Sciatic nerve (tissue), 2 donors: ENCODE measurements at places on chromosomes 11 and 22. TPM values are rescaled to one million over a fixed set of nuclear protein-coding genes. Genes with fewer than 3 reads are reported as not detected.

Gene UBQLN3
- total RNA-seq = 1.1 TPM

- no peak for DNase-seq
These were observed 37.1 kb downstream of the PKNOX2 start for GRCh38 chr11:125201525-125202141.

- DNase-seq = no peak
These were observed 40.4 kb upstream of the GRIK4 start for GRCh38 chr11:120471131-120471530.

DNA sequence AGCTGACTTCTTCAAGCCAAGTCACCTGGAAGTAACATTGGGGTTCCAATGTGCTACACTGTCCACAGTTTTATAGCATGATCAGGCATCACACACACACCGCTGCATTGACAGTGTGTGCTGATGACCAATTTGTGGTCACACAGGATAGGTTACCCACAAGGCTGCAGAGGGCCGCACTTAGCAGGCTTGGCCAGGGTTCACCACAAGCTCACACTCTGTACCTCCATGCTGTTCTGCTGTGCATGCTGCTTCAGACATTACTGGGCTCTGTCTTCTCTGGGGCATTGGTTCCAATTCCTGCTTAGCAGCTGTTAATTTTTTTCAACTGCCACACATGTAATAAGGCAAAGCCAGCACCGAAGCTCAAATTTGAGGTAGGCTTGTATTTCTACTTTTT lies 11.0 kb upstream of the NRIP3 start:
- DNase-seq = no peak

DNA sequence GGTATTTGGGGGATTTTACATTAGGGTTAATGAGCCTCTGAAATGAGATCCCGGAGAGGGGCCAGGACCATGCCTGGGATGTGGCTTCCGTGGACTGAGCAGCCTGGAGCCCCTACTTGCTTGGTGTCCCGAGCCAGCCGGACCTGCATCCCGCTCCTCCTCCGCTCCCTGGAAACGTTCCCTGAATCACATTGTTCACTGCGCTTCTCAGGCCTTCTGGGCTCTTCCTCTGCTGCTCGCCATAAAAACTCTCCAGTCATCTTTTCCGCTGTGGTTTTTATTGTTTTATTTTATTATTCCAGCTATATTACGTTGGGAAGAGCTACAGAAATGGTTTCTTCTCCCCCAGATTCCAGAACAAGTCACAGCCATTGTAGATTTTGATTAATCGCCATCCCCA lies 13.3 kb upstream of the KCNQ1OT1 start:
- no peak for DNase-seq

Gene NAV2
- total RNA-seq = 33.2 TPM

Gene KIAA0930
- 119 TPM for total RNA-seq

DNA sequence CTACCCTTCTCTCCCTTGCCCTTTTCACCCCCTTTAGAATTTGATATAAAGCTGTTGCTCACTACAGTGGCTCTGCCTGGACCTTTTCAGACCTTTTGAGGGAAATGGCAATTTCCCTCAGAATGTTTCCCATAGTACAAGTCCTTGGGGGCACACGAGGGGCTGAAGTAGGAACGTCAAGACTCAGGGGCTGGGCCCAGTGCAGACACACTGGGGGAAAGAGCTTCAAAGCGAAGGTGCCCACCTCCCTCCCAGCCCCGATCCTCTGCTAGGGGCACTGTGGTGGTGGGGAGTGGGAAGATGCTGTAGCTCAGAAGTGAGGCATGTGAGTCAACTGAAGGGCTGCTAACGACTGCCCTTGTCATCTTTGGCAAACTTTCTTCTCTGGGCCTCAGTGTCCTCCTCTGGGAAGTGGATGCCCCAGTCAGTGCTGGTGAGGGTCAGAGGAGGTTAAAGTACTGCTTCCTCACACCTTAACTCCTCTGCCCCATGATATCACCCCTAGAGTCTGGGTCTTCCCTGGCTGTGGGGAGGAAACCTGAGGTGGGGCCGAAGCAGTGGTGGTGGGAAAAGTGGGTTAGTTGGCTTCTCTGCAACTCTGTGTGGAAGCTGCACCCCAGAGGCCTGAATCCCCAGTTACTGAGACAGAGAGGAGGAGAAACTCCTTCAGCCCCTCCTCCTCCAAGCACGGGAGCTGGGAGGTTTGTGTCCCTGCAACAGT lies 425.3 kb upstream of the B3GAT1 start:
- no peak for DNase-seq

Gene SLC37A2
- total RNA-seq = 12.7 TPM

DNA sequence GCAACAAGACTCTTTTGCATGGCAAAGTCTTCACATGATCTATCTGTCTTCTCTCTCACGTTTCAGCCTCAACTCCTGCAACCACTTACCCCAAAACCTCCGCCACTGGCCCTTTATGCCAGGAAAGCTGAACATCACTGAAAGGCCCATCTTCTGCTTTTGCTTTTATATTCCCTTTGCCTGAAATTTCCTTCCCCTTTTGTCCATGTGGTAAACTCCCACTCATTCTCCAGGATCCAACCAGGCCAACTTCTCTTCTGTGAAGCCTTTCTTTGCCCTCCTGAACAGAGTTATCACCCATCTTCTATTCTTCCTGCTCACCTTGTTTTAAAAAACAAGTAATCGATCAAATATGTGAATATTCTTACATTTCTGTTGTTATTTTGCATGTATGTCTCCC lies 117.8 kb downstream of the WNT11 start:
- DNase-seq = no peak

DNA sequence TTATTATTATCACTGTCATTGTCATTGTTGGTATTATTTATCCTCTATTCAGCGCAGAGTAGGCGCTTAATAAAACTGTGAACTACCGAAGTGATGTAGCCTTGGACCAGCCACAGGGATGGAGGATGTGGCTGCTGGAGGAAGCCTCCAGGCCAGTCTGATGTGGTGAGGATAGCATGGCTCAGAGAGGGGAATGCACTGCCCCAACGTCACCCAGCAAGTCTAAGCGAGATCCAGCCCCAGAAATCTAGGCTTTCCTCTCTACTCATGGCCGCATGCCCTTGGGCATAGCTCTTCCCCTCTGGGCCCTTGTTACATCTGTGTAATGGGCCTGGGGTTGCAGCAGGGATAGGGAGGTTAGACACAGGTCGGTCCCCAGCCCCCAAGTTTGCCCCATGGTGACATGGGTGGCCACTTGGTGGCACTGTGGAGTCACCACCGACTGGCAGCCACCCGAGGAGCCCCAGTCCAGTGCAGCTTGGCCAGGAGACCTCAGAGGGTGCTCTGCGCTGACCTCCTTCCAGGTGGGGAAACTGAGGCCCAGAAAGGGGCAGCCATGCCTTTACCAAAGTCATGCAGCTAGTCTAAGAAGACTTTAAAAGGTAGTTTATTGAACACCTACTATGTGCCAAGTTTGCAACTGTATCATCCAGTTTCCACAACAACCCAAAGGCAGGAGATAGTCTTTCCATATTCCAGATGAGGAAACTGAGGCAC lies 395.7 kb downstream of the MN1 start:
- DNase-seq = peak; percentile 75

Gene FIBIN
- 54.1 TPM for total RNA-seq

DNA sequence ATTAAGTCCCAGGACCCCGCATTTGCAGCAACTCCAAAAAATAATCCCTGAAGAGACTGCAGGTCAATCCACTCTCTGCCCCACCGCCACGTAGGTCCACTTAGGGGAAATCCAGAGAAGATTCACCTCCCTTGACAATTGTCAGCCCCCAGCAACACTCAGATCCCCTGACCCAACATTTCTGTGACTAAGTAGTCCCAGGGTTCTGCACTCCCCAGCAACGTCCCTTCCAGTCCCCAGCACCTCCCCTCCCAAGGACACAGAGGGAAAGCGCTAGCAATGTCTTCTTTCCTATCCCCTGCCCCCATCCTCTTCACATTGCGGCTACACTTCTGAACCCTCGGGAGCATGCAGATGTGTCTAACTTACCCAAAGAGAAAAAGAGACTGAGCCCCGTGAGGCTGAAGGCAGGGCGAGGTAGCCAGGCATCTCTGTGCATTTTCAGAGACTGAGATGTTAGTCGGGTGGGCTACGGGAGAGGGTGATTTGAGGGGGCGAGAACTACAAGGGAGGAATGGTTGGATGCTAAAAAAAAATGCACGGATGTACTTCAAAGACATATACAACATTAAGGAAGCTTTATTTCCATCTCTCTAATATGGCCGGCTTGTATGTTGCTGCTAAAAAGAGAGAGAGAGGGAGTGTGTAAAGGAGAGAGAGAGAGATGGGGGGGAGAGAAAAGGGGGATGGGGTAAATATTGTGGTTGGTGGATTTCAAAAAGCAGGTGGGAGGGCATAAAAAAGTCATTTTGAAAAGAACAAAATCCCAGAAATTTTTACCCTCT lies at the start of gene SCN2B:
TSS of gene SCN2B (minus strand) at position 647 of the 785 bp plus-strand sequence. CDS start at position 439, 208 bp downstream.
- no peak for DNase-seq

GRCh38 chr22:43389227-43389836 lies 22.5 kb upstream of the MPPED1 start:
- DNase-seq = no peak

Gene TSPO
- 94.6 TPM for total RNA-seq

Gene C11orf91
- total RNA-seq = not detected

DNA sequence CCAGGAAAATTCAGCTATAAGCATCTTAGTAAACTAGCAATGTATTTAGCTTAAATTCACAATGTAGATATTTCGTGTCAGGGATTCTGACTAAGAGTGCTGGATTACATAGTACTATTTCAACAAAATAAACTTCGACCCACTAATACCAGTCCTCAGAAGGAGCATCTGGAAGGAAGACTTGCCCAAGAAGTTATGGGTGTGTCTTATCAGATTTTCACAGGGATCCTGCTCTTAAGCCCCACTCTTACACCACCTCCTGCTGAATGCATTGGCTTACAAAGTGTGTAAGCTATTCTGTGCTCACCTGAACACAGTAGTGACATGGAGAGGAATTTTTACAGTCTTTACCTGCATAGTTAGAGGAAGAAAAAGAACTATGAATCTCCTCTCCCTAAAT lies 35.4 kb upstream of the ANO5 start:
- no peak for DNase-seq

- DNase-seq = no peak
These were observed 13.7 kb downstream of the BIRC2 start for GRCh38 chr11:102360681-102361080.

Gene OPCML
- total RNA-seq = 4.5 TPM

DNA sequence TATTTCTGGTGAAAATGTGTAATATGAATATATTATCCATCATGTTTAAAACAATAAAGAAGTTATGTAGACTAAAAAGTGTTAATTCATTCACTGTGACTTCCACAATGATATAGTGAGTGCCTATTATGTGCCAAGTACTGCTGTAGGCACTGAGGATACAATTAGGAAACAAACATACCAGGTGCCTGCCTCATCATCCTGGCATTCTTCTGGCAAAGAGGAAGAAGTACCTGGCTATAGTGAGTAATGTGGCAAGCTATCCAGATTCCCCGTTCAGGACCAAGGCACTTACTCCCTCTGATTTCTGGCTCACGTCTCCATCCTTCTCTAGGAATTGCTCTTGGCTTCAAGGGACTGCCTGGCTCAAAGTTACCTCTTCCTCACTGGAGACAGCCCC lies 77.5 kb upstream of the CLMP start:
- no peak for DNase-seq

DNA sequence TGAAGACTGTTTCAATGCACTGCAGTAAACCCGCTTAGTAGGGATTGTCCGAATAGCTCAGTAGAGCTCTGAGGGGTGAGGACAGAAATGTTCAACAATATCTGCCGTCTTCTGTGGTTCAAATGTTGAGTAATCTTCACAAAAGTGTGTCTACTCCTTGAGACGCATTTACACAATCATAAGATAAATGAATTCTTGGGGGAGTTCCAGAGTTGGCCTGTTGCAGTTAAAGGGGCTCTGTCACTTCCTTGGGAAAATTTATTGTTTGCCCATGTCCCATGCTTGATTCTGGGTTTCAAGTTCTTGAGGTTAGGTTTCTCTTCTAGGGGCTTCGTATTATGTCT lies 614 bp downstream of the ANO3 start:
- DNase-seq = no peak

Gene ATP5MG
- total RNA-seq = 117 TPM

DNA sequence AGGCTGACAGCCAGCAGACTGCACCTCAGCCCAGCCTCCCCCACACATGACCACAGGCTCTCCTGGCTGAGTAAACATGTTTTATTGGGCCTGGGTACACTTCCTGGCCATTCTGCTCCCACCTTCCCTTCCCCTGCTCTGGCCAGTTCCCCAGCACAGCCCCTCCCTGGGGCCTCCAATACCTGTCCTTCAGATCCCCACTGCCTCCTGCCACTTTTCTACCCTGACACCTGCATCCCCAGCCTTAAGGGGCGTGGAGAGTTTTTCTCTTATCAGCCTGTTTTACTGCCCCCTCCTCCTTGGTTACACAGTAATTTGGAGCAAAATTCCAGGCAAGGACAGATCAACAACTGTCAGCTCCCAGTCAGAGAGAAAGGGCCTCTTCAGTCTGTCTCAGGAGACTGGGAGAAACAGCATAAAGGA lies at the start of gene ISX:
TSS of gene ISX (plus strand) at position 363 of the 423 bp plus-strand sequence. CDS start 930 bp downstream, outside the sequence.
- no peak for DNase-seq

DNA sequence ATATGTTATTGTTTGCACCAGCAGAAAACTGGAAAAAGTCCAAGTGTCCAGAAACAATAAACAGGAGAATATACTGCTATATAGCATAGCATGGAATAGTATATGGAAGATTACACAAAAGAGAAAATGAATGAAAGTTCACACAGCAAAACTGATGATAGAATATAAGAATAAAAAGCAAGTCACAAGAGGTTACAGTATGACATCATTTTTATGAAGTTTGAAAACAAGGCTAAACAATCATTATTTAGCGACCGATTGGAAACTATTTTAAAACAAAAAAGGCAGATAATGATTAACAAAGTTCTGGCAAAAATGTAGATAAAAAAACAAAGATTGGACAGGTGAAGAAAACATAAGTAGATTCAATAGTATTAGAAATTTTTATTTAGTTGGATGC lies 47.1 kb downstream of the SOX6 start:
- no peak for DNase-seq

DNA sequence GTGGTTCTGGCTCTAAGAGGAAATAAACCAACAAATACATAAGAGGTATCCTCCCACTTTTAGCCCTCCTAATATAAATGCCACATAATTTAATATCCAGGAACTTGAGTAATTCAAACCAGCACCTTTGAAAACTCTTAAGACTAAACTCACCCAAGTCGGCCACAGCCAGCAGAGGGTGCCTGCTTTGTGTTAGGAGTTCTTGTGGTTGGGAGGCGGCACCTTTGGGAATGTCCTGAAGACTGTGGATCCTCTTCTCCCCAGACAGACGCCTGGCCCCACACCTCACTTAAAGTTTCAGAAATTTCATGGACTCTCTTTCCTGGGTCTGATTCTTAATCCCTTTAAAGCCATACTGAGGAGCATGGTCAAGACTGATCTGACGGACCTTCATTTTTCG lies 169.0 kb downstream of the TBC1D22A start:
- DNase-seq = no peak

DNA sequence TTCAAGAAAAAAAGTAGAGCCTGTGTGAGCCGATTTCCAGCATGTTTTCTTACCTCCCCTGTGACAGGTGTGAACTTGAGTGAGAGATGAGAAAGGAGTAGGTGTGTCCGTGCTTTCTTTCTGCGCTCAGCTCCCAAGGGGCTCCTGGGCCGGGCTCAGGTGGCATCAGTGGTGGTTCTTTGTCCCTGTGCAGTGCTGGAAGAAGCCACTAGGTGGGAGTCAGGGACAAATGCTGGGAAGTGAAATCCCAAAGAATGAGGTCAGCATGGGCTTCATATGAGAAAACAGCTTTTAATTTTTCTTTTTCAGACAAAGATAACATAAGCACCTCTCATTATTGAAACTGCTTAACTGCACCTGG lies 57.8 kb downstream of the PPFIBP2 start:
- peak; percentile 84 for DNase-seq

- no peak for DNase-seq
These were observed 13.3 kb downstream of the ATXN10 start for GRCh38 chr22:45684752-45685574.

- DNase-seq = no peak
These were observed 61.5 kb upstream of the EMID1 start for GRCh38 chr22:29143941-29144785.
